ENCODE measurements at places on chromosomes 6 and 20.
A peak's percentile ranks its signal among the peaks of the same experiment; 100 is the strongest.

- no peak for DNase-seq
These were observed 848.5 kb upstream of the MAN1A1 start for GRCh38 chr6:120198033-120198432.

DNA sequence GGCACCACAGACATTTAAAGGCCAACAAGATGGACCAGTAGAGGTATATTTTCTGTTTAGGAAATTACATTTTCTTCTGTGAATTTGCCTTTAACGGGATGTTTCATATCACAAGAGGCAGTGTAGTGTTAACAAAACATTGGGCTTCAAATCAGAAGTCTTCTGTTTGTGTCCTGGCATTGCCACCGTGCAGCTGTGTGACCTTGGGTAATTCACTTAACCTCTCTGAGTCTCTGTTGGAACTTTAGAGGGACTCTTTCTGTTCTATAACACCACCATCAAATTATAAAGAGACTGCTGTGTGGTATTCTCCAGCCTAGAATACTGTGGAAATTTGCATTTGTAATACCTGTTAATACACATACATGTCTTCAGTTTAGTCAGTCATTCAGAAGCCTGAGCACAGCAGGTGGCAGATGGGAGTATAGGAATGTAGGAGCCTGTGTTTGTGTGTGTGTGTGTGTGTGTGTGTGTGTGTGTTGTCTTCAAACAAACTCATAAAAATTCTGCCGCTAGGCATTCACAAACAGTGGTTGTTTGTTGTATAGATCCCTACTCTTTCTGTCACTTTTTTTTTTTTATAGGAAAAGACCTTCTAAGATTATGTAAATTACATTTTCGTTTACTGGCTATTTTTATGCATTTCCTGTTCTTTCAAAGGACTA is 22.6 kb downstream of the UST start:
- DNase-seq: no peak

GRCh38 chr6:159935633-159936032 is 33.2 kb upstream of the IGF2R start:
- no peak for DNase-seq

DNA sequence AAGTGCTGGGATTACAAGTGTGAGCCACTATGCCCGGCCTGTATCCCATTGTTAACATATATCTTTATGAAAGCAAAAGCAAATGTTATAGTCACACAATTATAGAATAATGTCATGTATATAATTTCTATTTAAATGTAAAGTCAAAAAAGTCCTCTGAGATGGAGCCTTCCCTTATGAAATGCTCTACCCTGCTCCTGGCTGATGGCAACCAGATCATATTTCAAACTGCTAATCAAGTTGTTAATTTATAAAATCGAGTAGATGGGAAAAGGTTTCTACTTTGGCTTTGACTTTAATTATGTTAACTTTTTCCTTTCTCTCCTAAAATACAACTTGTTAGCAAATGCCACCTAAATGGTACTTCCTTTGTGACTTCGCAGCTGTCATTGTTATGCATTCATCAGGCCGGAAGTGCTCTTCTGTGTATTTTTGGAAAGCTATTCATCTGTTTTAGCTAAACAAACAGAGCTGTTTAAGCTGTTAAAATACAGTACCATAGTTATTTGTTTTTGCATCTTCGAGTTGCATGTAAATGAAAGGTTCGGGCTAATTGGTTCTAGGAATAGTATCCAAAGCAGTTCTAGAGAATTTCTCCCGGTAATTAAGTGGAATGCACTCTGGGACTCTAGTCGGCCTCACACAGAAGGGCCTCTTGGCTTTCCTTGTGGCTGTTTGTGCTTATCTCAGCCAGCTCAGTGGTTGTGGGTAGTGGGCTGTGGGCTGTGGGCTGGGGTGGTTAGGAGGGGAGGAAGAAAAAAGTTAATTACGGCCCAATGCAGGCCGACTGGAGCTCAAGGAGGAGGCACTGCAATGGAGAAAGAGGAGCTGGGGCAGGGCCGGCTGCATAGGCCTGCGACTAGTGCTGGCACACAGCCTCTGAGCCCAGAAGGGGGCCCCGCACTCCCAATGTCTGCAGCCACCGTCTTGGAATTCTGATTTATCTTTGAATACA is 34.8 kb downstream of the SLC35D3 start:
- DNase-seq: no peak

GRCh38 chr20:2840138-2840966 is at the start of the genes PCED1A and VPS16:
Gene PCED1A (minus strand): TSS chr20:2840655. CDS start chr20:2839912, 743 bp downstream.
Gene VPS16 (plus strand): TSS chr20:2840745. CDS start chr20:2840775, 30 bp downstream.
- DNase-seq: peak; percentile 83

DNA sequence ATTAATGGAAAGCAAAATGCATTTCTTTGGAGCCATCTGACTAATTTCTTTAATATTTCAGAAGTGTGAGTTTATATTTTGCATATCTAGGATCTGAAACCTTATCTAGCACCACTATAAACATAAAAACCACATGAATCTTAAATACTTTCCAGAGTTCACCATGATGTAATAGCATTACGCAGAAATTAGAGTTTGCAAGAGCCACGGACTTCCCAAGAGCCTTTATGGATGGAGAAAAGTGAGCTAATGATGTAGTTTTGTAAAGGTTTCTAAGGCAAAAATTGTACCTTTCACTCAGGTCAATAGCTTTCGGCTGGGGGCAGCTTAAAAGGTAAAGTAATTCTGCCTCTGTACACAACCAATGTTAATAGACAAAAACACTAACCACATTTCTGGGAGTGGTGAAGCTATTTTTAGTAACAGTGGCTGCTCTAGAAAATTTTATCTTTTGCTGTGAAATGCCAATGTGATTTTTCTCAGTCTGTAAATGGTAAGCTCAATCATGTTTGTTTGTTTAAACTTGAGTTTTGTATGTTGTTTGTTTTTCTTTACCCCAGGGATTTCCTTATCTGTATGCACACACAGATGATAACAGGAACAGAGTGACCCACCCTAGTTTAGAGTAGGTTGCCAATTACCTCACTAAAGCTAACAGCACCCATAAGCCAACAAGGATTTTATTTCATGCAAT is 80.5 kb downstream of the FILIP1 start:
- DNase-seq: no peak

DNA sequence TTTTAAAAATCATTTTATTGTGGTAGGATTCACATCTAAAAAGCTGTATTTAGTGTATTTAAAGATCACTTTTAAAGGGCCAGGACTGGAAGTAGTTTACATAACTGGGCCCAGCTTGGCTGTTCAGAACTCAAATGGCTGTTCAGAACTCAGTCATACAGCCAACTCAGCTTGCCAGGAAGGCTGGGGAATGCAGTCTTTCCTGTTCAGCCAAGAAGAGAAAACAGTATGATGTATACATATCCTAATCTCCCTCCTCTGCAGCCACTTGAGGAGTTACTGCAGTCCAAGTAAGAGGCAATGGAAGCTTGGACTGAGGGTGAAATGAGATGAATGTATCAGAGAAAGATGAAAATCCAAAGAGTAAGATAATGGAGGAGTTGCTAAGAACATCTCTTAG is 24.6 kb downstream of the DSTN start:
- DNase-seq: no peak

DNA sequence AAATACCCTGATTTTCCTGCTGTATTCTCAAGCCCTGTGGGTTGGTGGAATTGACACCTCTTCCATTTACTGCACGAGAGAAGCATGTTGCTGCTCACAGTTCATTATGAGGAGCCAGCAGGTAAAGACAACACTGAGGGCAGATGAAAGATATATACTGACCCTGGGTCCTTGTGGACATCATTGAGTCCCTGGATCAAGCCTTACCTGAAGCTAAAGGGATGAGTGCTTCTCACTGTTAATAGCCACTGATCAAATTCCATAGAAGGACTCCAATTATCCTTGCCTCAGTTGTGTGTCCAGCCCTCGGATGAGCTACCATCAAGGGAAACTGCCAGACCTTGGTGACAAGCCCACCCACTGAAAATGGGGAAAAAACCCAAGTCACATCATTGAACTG is 7.7 kb upstream of the SIGLEC1 start:
- no peak for DNase-seq

Measured in stimulated activated naive CD4-positive, alpha-beta T cell (primary cell).